Activated T-cell treated with anti-CD3 and anti-CD28 coated beads, Interleukin-2, amount 50 U/mL, for 24 hours (primary cell): ENCODE measurements at places on chromosomes 16 and 17.

GRCh38 chr16:82641336-82641984 lies 14.7 kb downstream of the CDH13 start:
- H3K27me3 ChIP-seq: no peaks in the 10 kb centered on the region
- H3K4me3 ChIP-seq: no peak overlapping the region
- H3K4me1 ChIP-seq: peaks cover 3% of the 10 kb centered on the region

DNA sequence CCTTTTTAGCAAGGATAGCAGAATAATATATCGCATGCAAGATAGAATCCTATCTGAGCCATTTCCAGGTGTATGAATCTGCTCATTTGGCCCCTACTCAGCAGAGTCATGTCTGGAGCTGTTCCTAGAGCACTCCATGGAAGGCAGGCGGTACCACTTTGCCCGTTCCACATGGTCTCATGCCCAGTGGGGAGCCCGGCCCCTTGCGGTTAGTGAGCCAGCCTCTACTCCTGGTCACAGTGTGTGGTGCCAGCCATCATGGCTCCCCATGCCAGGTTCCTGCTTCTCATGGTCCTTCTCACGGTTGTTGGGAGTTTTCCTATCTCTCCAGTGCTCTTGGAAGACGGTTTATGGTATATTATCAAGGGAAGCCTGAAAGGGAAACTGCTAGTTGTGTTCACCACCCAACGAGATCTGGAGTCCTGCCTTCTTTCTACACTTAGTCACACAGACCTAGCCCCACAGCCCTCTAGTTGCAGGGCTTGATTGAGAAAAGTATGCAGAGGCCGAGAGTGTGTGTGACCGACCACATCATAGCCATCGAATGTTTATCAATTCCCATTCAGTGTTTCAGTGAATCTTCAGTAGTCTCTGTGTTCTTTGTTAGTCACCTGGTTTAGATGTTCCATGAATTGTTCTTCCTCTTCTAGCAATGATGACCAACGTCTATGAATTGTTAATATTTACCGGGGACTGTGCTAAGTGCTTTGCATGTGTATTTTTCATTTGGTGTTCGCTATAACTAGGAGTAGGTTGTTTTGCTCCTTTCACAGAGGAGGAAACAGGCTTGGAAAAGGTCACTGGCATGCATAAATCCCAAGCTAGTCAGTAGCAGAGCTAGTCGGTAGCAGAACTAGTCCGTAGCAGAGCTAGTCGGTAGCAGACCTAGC lies 9.6 kb downstream of the JPT2 start:
- DNase-seq: no peak
- H3K27ac ChIP-seq: no peak overlapping the region

DNA sequence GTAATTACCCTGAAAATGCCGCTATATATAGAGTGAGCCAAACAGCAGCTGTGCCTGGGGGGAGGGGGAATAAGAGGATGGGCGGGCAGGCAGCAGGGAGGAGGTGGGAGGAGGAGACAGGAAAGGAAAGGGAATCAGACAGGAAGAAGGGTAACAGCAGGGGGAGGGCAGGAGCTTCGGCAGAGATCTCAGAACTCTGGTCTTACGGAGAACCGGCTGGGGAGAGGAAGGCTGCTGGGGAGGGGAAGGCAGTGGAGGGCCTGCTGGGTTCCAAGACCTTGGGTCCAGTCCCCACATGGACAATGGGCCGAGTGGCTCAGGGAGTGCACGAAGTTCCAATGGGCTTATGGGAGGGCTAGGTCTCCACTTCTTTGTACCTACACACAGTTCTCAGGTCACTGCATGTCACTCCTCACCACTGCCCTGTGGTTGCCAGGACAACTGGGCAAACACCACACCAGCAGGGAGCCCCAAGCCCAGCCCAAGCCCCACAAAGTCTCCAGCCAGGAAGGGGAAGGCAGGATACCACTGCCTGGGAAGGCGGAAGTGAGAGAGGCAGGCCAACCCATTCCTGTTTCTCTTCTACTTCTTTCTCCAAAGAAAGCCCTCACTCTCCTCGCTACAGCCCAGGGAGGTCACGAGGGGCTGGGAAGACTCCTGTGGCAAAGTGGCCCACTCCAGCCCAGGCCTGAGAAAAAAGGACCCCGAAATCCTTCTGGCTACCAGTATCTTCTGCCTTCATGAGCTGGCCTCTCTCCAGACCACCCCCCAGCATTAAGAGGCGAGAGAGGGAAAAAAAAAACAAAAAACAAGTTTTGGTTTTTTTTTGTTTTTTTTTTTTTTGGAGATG lies 25.3 kb downstream of the G6PC3 start:
- peaks cover 15% of the 10 kb centered on the region for H3K4me1 ChIP-seq
- no peak for DNase-seq
- H3K4me3 ChIP-seq: peak overlapping the region; percentile 15
- H3K27me3 ChIP-seq: no peaks in the 10 kb centered on the region
- peaks cover 16% of the 10 kb centered on the region for H3K36me3 ChIP-seq

GRCh38 chr16:16857012-16857411 lies 478.1 kb downstream of the NPIPA7 start:
- H3K4me1 ChIP-seq: no peaks in the 10 kb centered on the region
- no peak overlapping the region for H3K27ac ChIP-seq
- H3K4me3 ChIP-seq: no peak overlapping the region
- DNase-seq: no peak

- H3K4me3 ChIP-seq: peak within 1 kb of the TSS; percentile 74
- no peak within 1 kb of the TSS for H3K27ac ChIP-seq
- DNase-seq: peak; percentile 83
Measured at GRCh38 chr17:49575679-49576087, at the start of gene NXPH3. NXPH3 (plus strand) TSS chr17:49575871; CDS start chr17:49576220, 349 bp downstream.
